ENCODE measurements at places on chromosomes 6 and 20.

- no peak for DNase-seq
These were observed 23.9 kb downstream of the TRERF1 start for GRCh38 chr6:42427871-42428270.

- no peak for DNase-seq
These were observed 189.7 kb upstream of the NOX3 start for GRCh38 chr6:155645325-155645724.

GRCh38 chr6:53263917-53264316, 84.8 kb downstream of the ELOVL5 start:
- no peak for DNase-seq

GRCh38 chr20:14829906-14830305, 492.5 kb upstream of the FLRT3 start:
- DNase-seq, result no peak

GRCh38 chr6:16473184-16473907, 235.0 kb downstream of the GMPR start:
- no peak for DNase-seq

- peak; percentile 17 for DNase-seq
These were observed 97.2 kb downstream of the TULP4 start for GRCh38 chr6:158409451-158409850.

GRCh38 chr20:12467758-12468157, 541.0 kb upstream of the SPTLC3 start:
- DNase-seq, result peak; percentile 24

DNA sequence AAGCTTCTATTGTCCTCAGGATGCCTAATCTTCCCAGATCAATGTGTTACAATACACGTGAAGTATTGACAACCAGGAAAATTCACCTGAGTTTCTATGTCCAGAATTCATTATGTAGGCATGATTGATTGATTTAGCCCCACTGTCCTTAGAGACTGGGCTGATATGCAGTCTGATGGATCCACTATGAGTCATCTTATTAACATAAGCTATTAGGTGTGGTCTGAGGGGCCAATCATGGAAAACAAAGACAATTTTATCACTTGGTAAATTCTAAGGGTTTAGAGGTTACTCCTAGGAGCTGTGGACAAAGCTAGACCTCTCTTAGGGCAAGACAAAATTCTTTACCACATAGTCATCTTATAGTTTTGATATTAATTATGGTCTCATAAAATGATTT, 41.3 kb upstream of the SLC35B3 start:
- no peak for DNase-seq

DNA sequence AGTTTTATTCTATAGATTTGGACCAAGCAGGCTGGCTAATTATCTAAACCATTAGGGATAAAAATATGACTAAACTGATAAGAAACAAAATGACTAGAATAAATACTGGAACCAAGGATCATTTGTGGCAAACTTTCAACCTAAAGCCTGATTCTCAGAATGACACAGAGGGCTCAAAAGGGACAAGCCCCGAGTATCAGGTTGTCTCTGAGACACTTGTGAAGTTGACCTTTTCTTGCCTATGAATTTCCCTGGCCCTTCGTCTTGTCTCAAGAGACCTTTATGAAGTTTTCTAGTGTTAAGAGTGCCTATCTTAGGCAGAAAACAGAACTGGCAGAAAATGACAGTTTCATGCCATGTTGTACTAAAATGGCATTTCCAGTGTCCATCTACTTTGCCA, 68.3 kb downstream of the IMPG1 start:
- no peak for DNase-seq

DNA sequence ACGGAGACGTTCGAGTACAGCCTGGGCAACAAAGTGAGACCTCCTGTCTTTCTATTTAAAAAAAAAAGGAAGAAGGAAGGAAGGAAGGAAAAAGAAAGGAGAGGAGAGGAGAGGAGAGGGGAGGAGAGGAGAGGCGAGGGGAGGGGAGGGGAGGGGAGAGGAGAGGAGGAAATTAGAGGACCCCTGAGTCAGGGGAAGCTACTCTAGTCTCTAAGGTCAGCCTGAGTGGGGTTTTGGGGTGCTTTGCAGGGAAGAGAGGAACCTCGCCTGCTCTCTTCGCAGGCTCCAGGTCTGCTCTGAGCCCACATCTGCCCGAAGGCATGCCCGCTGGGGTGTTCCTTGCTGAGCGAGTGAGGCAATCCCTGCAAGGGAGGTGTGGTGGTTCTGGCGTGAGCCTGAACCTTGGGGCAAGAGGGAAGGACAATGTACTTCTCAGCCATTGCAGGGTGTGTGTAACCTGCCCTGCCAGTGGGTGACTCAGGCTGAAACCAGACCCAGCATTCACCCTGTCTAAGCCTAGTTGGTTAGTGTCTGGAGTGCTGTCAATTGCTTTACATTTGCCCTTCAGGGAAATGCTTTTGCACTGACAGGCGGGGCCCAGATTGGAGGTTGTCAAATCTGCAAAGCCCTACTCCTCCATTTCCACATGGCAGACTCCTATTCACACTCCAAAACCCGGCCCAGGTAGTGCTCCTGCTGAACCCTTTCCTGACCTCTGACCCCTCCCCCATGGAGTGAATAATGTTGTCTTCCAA, 15.3 kb upstream of the MMP9 start:
- no peak for DNase-seq

- no peak for DNase-seq
These were observed 5.1 kb upstream of the SLC2A12 start for GRCh38 chr6:134057478-134057877.

- DNase-seq, result no peak
These were observed 478.7 kb downstream of the HTR1B start for GRCh38 chr6:76984572-76984971.

GRCh38 chr6:45003387-45003786, 324.7 kb upstream of the RUNX2 start:
- no peak for DNase-seq

GRCh38 chr20:63930971-63931553, 25.2 kb downstream of the UCKL1 start:
- no peak for DNase-seq

GRCh38 chr20:34774886-34775285, 50.6 kb downstream of the NCOA6 start:
- DNase-seq, result no peak

DNA sequence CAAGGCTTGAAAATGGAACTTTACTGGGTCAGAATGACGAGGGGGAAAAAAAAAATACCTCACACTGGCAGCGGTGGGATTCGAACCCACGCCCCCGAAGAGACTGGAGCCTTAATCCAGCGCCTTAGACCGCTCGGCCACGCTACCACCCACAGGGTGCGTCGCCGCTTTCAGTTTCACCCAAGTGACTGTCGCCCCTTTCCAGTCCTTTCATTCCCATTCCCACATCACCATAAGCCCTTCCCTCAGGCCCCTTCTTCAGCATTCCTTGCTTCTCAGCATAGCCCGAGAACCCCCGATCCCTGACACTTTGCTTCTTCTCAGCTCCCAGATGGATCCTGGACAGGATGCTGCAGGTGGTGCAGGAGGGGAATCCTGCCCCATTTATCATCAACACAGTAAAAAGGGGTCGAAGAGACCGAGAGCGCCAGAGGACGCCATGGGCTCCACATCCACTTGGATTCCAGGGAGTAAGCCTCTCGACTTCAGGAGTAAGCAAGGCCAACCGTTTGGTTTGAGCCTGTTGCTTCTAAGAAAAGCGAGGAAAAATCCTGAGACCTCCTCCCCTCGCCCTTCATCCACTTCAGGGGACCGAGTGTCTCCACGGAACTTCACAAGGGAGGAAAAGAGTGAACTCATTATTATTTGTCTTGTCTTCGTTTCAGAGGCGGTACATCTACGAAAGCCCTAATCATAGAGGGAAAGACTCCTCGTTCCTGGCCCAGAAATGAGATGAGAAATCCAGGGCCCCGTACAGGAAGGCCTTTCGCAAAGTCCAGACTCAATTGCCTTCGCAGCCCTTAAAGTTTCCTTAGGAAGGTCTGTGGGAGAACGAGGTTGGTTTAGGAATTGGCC, 20.0 kb upstream of the TRIM27 start:
- peak; percentile 95 for DNase-seq
